ENCODE measurements at places on chromosomes 12 and 14.

DNA sequence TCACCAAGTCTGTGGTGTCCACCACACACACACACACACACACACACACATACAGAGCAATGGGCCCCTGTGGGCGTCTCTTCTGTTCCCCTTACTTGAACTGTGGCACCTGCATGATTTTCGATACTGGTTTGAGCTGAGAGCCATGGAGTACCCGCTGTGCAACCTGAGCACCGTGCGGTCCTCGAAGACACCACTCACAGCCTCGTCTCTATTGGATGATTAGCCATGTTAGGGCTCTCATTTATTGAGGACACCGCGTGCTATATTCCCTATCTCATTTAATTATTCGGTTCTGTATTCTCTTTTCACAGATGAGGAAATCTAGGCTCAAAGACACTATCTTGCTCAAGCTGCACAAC is 623 bp upstream of the C14orf132 start:
- no peaks in the 10 kb centered on the region for H3K27me3 ChIP-seq
- peak overlapping the region; percentile 95 for H3K27ac ChIP-seq
- no peak for DNase-seq
- H3K4me1 ChIP-seq: peaks cover 18% of the 10 kb centered on the region
- no peaks in the 10 kb centered on the region for H3K36me3 ChIP-seq

DNA sequence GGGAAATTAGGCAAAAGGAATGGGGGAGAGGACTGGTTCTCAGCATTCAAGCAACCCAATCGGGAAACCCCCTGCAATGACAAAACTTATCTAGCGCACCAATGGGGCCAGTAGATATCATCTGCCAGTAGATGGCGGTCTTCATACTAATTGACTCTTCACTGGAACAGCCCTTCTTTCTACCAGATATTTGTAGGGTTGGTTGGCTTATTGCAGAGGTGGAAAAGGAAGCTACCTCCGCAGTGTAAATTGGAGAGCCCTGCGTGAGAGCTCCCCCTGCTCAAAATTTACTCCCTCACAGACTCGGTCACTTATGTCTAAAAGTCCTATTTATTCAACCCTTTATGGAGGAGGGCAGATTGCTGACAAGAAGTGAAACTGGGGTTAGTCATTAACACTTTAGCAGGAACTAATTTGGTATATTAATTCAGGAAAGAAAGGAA is 166.1 kb upstream of the CCND2 start:
- no peak overlapping the region for H3K4me3 ChIP-seq
- no peaks in the 10 kb centered on the region for H3K27me3 ChIP-seq
- H3K4me1 ChIP-seq: no peaks in the 10 kb centered on the region
- no peak overlapping the region for H3K27ac ChIP-seq
- no peaks in the 10 kb centered on the region for H3K36me3 ChIP-seq

- no peaks in the 10 kb centered on the region for H3K36me3 ChIP-seq
- no peak overlapping the region for H3K4me3 ChIP-seq
- no peaks in the 10 kb centered on the region for H3K27me3 ChIP-seq
- no peaks in the 10 kb centered on the region for H3K4me1 ChIP-seq
Measured at GRCh38 chr14:44775248-44775647, 186.5 kb downstream of the KLHL28 start.

- H3K4me1 ChIP-seq: peaks cover 4% of the 10 kb centered on the region
- no peak for DNase-seq
- no peaks in the 10 kb centered on the region for H3K27me3 ChIP-seq
- H3K36me3 ChIP-seq: no peaks in the 10 kb centered on the region
Measured at GRCh38 chr12:64400041-64400440, 4.2 kb upstream of the XPOT start.

DNA sequence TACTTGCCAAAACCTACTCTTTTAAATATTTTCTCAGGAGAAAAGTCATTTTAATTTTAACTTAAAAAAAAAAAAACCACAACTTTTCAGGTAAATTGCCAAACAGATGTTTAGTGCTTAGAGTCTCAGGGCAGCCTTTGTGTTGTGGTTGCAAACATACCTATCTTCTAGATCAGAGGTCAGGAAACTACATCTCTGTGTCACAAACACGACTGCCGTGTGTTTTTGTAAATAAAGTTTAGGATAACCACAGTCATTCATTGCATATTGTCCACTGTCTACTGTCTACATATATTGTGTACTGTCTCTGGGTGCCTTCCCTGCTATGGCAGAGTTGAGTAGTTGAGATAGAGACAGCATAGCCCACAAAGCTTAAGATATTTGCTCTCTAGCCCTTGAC is 48.9 kb downstream of the DYRK2 start:
- no peak overlapping the region for H3K4me3 ChIP-seq
- DNase-seq: no peak
- H3K36me3 ChIP-seq: no peaks in the 10 kb centered on the region
- no peak overlapping the region for H3K27ac ChIP-seq

GRCh38 chr12:130961921-130962451 is 8.3 kb downstream of the ADGRD1 start:
- H3K36me3 ChIP-seq: no peaks in the 10 kb centered on the region
- no peaks in the 10 kb centered on the region for H3K27me3 ChIP-seq
- H3K4me3 ChIP-seq: no peak overlapping the region
- peak; percentile 13 for DNase-seq

GRCh38 chr12:42502682-42503081 is 86.9 kb downstream of the PRICKLE1 start:
- no peaks in the 10 kb centered on the region for H3K27me3 ChIP-seq
- no peak overlapping the region for H3K4me3 ChIP-seq
- H3K36me3 ChIP-seq: no peaks in the 10 kb centered on the region
- no peaks in the 10 kb centered on the region for H3K4me1 ChIP-seq
- no peak for DNase-seq

DNA sequence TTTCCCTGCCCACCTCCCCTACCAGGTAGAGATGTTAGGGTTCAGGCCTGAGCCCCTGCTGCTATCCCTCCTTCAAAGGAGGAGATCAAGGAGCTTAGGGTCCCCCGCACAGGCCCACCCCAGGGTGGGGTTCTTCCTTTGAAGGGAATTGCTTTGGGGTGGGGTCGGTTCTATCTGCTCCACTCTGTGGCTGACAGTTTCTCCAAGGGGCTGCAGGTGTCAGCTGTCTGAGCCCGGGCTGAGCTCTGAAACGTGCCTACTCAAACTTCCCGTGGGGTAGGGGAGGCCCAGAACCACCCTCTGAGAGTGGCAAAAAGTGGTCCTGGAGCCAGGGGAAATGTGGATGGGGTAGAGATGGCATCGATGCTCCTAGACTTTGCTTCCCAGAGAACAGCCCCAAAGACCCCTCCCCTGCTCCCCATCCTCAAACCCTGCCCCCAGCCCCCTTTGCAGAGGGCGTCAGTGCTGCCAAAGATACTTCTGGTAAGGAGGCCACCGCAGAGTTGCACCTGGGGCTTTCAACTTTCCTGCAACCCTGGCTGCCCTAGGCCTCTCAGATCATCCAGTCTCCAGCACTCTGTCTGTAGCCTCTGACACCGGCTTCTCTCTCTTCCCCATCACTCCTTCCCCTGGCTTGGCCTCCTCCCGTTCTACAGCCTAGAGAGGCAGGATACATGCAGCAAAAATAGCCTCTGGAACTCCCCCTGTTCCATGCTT is 6.3 kb upstream of the CD4 start:
- H3K4me1 ChIP-seq: peaks cover 5% of the 10 kb centered on the region
- no peak overlapping the region for H3K4me3 ChIP-seq
- H3K27me3 ChIP-seq: no peaks in the 10 kb centered on the region
- DNase-seq: no peak

DNA sequence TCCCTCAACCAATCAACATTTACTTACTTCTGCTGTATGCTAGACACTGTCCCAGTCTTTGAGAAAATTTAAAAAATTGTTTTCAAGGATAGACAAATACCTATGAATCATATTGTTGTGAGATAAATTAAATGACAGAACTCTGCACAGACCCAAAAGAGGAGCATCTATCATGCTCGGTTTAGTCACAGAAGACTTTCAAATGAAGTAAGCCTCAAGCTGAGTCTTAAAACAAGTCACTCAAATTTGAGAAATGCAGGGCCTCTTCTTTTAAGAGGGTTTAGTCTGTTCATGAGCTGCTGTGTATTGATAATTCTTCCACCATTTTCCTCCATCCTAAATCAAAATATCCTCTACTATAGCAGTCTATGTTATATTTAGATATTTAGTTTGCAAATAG is 24.4 kb upstream of the COCH start:
- no peaks in the 10 kb centered on the region for H3K4me1 ChIP-seq
- H3K36me3 ChIP-seq: no peaks in the 10 kb centered on the region
- H3K4me3 ChIP-seq: no peak overlapping the region
- no peak overlapping the region for H3K27ac ChIP-seq
- no peaks in the 10 kb centered on the region for H3K27me3 ChIP-seq

- no peak for DNase-seq
- peaks cover 8% of the 10 kb centered on the region for H3K4me1 ChIP-seq
- no peak overlapping the region for H3K27ac ChIP-seq
- H3K4me3 ChIP-seq: no peak overlapping the region
- no peaks in the 10 kb centered on the region for H3K36me3 ChIP-seq
- no peaks in the 10 kb centered on the region for H3K27me3 ChIP-seq
Measured at GRCh38 chr14:91401751-91402150, 15.9 kb downstream of the CCDC88C start.

- peaks cover 6% of the 10 kb centered on the region for H3K4me1 ChIP-seq
- H3K4me3 ChIP-seq: no peak overlapping the region
- H3K27ac ChIP-seq: no peak overlapping the region
- no peaks in the 10 kb centered on the region for H3K27me3 ChIP-seq
- H3K36me3 ChIP-seq: no peaks in the 10 kb centered on the region
Measured at GRCh38 chr14:103329401-103330347, 4.4 kb upstream of the EIF5 start.

DNA sequence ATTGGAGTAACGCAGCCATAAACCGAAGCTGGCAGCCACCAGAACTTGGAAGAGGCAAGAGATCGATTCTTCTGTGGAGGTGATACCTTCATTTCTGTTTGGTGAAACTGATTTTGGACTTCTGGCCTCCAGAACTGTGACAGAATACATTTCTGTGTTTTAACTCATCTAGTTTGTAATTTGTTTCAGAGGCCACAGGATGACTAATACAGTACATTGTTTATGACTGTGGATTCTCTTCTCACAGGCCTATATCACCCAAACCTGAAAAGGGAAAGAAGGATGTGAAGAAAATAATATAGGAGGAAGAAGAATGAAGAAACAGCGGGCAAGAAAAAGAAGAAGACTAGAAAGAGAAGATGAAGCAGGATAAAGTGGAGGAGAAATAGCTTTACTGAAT is 263.8 kb upstream of the DIO2 start:
- H3K4me3 ChIP-seq: no peak overlapping the region
- H3K27ac ChIP-seq: no peak overlapping the region
- peaks cover 7% of the 10 kb centered on the region for H3K4me1 ChIP-seq
- no peaks in the 10 kb centered on the region for H3K27me3 ChIP-seq
- no peaks in the 10 kb centered on the region for H3K36me3 ChIP-seq
- DNase-seq: no peak

- H3K36me3 ChIP-seq: no peaks in the 10 kb centered on the region
- no peak overlapping the region for H3K4me3 ChIP-seq
- DNase-seq: no peak
Measured at GRCh38 chr12:119211884-119212283, 33.2 kb downstream of the HSPB8 start.

GRCh38 chr14:54629183-54629582 is 62.3 kb downstream of the SAMD4A start:
- no peak overlapping the region for H3K4me3 ChIP-seq
- no peaks in the 10 kb centered on the region for H3K36me3 ChIP-seq
- H3K4me1 ChIP-seq: peaks cover 42% of the 10 kb centered on the region
- DNase-seq: no peak
- peak overlapping the region; percentile 75 for H3K27ac ChIP-seq

DNA sequence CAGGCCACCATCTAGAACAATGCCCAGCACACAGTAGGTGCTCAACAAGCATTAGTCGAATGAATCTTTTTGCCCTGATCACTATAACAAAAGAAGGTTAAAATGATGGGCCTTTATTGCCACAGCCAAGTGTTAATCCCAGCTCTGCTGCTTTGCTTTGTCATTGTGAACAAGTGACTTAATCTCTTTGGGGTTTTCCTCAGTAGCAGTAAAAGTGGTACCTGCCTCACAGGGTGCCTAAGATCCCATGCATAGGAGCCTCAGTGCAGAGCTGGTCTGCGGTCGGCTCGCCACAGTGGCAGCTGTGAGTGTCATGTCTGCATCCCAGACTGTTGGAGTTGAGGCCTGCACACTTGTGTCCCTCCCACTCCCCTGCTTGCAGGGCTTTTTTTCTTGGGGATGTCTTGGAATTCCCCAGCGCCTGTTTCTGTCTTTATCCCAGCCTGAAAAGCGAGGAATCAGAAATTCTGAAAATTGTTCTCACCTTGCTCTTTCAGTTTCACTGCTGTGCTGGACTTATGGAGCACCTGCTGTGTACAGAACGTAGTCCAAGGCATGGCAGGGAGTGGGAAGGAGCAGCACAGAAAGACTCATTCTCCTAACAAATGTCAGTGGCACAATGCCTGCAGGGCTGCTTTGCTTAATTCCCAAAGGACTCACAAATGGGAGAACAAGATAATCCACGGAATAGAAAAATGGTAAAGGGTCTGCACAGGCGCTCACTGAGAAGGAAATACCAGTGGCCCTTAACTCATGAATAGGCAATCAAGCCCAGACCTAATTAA is 90.8 kb downstream of the EML1 start:
- no peak overlapping the region for H3K27ac ChIP-seq
- H3K27me3 ChIP-seq: no peaks in the 10 kb centered on the region
- H3K4me3 ChIP-seq: no peak overlapping the region
- H3K4me1 ChIP-seq: no peaks in the 10 kb centered on the region
- no peaks in the 10 kb centered on the region for H3K36me3 ChIP-seq

GRCh38 chr14:26289891-26290486 is 307.8 kb downstream of the NOVA1 start:
- DNase-seq: no peak
- no peak overlapping the region for H3K27ac ChIP-seq
- H3K4me3 ChIP-seq: no peak overlapping the region

- no peak overlapping the region for H3K27ac ChIP-seq
- DNase-seq: no peak
- H3K27me3 ChIP-seq: no peaks in the 10 kb centered on the region
- no peak overlapping the region for H3K4me3 ChIP-seq
Measured at GRCh38 chr12:80549298-80549697, 105.3 kb downstream of the PTPRQ start.

DNA sequence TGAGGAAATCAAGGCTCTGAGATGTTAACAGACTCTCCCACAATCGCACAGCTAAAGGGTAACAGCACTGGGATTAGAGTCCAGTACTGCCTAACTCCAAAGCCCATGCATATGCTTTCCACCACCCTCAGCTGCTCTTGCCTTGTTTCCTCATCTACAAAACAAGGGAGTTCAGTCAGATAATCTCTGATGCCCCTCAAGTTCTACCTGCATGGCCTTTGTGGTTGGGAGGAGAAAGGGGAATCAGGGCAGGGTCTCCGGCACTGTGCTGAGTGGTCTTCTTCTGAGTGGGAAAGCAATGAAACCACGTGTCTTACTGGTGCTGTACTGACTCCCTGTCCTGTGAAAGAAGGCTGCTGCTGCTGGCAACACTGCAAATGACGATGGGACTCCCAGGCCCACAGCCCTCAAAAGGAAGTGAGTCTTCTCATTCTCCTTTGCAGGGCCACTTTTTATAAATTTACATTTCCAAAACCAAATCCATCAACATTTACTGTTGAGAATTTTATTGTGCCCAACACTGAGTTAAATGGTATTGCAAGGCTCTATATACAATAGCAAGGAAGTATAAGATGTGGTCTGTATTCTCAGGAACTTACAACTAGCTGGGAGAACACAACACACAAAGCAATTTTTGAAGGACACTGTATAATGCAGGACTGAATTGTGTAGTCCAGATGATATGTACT is 19.7 kb upstream of the DUSP16 start:
- no peaks in the 10 kb centered on the region for H3K27me3 ChIP-seq
- H3K4me1 ChIP-seq: no peaks in the 10 kb centered on the region
- no peak overlapping the region for H3K27ac ChIP-seq

GRCh38 chr12:92462049-92462448 is 240.7 kb upstream of the PLEKHG7 start:
- H3K36me3 ChIP-seq: no peaks in the 10 kb centered on the region
- no peak for DNase-seq
- H3K27me3 ChIP-seq: no peaks in the 10 kb centered on the region
- no peak overlapping the region for H3K4me3 ChIP-seq
- no peaks in the 10 kb centered on the region for H3K4me1 ChIP-seq
- no peak overlapping the region for H3K27ac ChIP-seq

Data from ascending aorta (tissue), 2 donors.